ENCODE measurements at places on chromosomes 4 and X. TPM values are rescaled to one million over a fixed set of nuclear protein-coding genes. Genes with fewer than 3 reads are reported as not detected.

The ADH1C gene
- total RNA-seq = 59.9 TPM

The DCTD gene
- total RNA-seq = 43.3 TPM

The CLNK gene
- total RNA-seq = not detected

The MMRN1 gene
- 79.6 TPM for total RNA-seq

The EFHC2 gene
- not detected for total RNA-seq
